ENCODE measurements at places on chromosomes 6 and 20.

GRCh38 chr6:168343239-168344150 is 23.9 kb upstream of the DACT2 start:
- DNase-seq: no peak

GRCh38 chr20:40982415-40983145 is 46.0 kb upstream of the TOP1 start:
- DNase-seq: no peak

- DNase-seq: no peak
Measured at GRCh38 chr6:132131758-132132157, 180.6 kb upstream of the CCN2 start.

DNA sequence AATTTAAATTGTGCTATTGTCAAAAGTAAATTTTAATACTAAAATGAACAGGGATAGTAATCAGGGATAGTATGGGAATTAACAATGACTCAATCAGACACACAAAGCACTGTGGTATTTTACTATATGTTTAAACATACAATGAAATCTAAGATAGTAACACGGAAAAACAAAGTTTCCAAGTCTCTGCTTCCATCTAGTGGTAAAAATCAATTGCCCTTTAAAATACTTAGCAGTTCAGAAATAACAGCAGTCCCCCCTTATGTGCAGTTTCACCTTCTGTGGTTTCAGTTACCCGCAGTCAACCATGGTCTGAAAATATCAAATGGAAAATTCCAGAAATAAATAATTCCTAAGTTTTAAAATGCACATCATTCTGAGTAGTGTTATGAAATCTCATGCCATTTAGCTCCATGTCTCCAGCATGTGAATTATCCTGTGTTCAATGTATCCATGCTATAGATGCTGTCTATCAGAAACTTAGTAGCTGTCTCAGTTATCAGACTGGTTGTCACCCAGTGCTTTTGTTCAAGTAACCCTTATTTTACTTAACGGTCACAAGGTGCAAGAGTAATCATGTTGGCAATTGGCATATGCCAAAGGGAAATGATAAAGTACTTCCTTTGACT is 58.5 kb downstream of the AHI1 start:
- peak; percentile 57 for DNase-seq

GRCh38 chr6:144341831-144342527 is 56.8 kb downstream of the UTRN start:
- DNase-seq: no peak

DNA sequence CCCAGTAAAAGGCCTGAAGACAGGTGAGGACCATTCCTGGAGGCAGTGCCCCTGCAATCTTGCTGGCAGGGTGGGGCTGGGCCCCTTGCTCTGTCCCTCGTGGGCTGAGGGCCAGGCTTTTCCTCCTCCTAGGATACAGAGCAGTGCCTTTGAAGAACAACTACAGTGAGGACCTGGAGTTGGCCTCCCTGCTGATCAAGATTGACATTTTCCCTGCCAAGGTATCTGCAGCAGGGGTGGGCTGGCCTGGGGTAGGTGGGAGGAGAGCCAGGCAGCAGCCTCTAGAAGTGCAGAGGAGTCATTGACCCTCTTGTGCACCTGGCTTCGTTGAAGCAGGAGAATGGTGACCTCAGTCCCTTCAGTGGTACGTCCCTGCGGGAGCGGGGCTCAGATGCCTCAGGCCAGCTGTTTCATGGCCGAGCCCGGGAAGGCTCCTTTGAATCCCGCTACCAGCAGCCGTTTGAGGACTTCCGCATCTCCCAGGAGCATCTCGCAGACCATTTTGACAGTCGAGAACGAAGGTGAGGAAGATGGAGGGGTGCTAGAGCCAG is 36.5 kb downstream of the PLCG1 start:
- DNase-seq: no peak

DNA sequence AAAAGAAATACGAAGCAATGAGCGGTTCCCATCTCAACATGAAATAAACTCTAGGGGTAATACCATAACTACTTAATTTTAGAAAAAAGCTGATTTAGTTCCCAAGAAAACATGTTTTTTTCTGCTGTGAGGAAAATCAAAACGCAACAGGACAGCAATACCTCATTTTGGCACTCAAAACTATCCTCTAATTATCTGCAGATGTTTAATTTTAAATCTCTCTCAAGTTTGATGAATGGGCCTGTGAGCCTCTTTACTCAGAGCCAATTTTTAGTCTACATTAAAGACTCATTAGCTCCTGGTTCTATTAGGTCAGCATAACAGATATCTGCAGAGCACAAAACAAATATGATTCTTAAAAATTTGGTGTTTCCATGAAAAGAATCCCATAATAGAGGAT is 28.1 kb downstream of the RNF24 start:
- no peak for DNase-seq

GRCh38 chr20:56289652-56290051 is 41.1 kb downstream of the MC3R start:
- no peak for DNase-seq

Data from SK-N-MC (cell line).